ENCODE measurements at places on chromosomes 7 and 10.
A peak's percentile ranks its signal among the peaks of the same experiment; 100 is the strongest.

DNA sequence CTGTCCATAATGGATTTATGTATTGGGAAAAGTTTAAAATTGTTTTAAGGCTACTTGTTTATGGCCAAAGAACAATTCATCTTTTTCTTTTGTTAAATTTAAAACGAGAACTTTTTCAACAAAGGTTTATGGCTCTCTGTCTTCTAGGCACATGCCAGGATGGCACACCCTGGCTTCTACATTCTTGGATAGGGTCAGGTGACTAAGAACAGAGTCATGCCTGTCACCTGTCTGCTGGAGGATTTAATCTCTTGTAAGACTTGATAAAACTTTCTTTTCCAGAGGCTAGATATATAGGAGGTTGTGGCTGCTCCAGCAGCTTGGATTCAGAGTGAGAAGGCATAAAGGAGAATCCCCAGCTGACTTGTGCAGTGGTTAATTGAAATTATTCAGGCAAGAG lies 915.4 kb downstream of the GATA3 start:
- DNase-seq: no peak

GRCh38 chr10:34107626-34108516 lies 707.2 kb downstream of the PARD3 start:
- no peak for DNase-seq

DNA sequence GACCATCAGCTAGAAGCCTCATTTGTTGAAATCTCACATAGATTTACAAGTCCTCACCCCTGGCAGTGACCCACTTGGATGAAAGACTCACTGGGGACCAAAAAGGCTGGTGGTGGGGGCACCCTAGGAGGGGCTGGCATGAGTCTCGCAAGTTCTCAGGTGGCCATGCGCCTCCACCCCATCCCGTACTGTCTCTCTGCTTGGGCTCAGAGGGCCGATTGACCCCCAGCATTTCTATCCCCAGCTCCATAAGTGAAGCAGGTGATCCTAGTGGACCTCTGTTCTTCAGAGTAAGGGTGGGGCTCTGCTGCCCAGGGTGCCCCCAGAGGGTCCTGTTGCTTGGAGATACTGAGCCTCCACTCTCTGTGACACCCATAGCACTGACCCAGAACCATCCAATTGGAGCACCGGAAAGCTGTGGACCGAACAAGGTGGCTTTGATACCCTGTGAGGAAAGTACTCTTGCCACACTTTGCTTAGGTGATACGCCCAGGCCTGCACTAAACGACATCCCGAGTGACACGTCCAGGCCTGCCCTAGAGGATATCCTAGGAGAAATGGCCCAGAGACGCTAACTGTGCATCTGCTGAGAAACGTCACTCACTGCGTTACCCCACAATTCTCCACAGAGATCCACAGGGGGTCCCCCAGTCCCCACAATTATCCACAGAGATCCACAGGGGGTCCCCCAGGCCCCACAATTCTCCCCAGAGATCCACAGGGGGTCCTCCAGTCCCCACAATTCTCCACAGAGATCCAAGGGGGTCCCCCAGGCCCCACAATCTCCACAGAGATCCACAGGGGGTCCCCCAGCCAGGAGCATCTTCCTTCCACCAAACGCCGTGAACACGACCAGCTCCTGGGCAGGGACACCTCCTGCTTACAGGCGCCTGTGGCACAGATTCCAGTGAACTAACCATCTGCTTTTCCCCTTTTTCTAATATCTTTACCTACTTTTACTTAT lies 262.9 kb downstream of the PTPRN2 start:
- no peak for DNase-seq

GRCh38 chr7:135389971-135390370 lies 119.9 kb downstream of the CNOT4 start:
- no peak for DNase-seq

GRCh38 chr10:24355056-24355688 lies 146.2 kb downstream of the KIAA1217 start:
- no peak for DNase-seq

GRCh38 chr7:11341285-11341944 lies 367.7 kb downstream of the PHF14 start:
- no peak for DNase-seq

DNA sequence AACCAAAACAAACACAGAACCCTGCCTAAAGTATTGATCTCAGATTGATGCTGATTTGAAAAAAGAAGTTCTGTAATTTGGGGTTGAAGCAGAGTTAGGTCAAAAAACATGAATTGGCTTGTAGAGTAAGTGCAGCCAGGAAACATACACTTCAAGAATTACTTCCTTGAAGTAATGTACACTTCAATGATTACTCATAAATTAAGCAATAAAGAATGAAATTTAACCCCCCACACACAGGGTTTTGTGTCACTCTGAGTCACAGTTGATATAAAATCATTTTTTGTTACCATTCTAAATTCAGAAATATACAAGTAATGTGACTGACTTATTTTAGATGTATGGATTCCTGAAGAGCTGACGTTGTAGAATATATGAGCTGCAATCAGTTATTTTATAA lies 622.2 kb downstream of the POM121L12 start:
- no peak for DNase-seq

- no peak for DNase-seq
These were observed at the start of gene MUC3A for GRCh38 chr7:100949227-100949932. MUC3A (plus strand) TSS chr7:100949534; CDS start chr7:100949625, 91 bp downstream.

- DNase-seq: no peak
These were observed 1.3 kb upstream of the CCDC136 start for GRCh38 chr7:128790315-128791041.

GRCh38 chr10:126060261-126060931 lies 164.0 kb downstream of the FANK1 start:
- DNase-seq: peak; percentile 67

GRCh38 chr7:132991615-132992587 lies 90.0 kb downstream of the CHCHD3 start:
- DNase-seq: no peak

DNA sequence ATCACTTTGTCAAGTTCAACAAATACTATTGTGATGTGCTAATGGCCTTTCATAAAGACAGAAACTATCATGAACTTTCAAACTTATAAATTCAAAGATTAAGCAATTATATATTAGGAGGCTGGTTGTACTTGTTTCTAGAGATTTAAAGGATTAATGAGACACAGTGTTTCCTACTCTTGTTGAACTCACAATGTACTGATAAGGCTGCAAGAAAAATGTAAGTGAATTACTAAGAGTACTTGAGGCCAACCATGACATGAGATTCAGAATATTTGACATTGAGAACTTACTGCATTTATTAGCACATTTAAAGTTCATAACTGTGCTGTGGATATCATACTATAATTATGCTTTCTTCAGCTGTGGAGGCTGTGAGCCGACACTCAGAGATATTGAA lies 1210.5 kb upstream of the SORCS1 start:
- no peak for DNase-seq

- no peak for DNase-seq
These were observed 2.5 kb downstream of the MCM10 start for GRCh38 chr10:13163859-13164258.

GRCh38 chr10:28890121-28890950 lies 213.0 kb downstream of the BAMBI start:
- no peak for DNase-seq

DNA sequence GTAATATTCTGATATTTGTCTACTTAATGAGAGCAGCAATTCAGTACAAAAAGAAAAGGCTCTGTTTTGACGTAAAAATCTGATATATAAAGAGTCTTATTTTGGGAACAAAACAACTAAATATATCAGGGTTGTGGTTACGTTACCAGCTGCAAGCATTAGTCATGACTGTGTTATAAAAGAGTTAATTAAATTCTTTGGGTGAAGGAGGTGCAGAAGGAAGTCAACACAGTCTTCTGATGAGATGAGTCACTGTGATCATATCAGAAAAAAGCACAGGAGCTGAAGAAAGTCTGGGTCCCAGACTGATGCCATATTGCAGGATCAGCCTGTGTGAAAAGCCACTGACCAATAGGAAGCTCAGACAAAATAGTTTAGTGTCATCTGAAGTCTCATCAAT lies 234.3 kb upstream of the TEX47 start:
- no peak for DNase-seq

GRCh38 chr7:122166275-122166674 lies 22.2 kb upstream of the AASS start:
- DNase-seq: no peak

GRCh38 chr10:131959841-131960240 lies 21.9 kb downstream of the BNIP3 start:
- no peak for DNase-seq

GRCh38 chr10:58467931-58468635 lies 44.6 kb upstream of the BICC1 start:
- no peak for DNase-seq

DNA sequence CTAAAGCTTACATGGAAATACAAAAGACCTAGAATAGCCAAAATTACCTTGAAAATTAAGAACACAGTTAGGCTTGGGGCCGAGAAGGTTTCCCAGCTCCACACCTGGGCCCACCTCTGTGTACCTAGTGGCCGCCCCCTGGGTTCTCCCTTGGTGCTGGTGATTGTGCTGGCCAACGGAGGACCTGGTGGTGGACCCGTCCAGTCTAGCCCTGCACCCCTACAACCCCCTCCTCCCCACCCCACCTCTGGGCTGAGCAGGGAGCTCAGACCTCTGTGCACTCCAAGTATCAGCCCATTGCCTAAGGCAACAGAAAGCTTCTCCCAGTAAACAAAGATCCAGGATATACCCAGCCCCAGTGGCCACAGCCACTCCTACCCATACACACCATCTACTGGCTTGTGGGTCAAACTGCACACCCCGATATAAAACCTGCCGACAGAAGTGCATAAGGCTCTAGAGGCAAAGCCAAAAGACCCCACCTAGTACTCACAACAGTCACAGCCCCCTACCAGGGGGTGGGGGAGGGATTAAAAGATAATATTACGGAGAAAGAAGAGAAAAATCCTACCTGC lies 105.0 kb upstream of the DIP2C start:
- DNase-seq: no peak

GRCh38 chr10:86367152-86367951 lies 757 bp upstream of the GRID1 start:
- DNase-seq: no peak

DNA sequence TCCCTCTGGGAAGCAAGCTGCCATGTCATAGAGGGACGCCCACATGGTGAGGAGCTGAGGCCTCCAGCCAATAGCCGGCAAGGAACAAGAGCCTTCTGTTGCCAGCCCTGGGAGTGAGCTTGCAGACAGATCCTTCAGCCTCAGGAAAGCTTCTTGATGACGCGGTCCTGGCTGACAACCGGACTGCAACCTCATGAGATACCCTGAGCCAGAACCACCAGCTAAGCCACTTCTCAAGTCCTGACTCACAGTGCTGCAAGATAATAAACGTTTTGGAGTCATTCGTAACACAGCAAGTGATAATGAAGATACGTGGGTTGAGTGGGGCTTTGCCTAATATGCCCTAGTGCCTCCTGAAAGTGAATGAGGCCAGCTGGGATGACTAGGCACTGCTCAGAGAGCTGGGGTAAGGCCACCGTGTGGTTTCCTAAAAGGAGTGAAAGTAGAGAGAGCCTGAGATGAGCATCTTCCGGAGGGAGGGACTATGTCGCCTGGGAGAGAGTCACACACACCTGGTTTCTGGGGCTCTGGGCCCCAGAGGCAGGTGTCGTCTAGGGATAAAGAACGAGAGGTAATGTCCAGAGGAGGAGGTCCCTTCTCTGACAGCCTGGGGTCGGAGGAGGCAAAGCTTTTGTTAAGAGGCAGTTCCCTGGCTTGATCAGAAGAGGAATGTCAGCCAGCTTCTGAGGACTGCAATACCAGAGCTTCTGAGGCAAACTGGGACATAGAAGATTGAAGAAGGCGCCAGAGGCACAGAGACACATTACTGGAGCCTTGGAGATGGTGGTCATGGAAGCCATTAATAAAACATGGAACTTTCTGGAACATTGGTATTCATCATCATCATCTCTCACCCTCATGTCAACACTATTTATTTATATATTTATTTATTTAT lies 53.6 kb downstream of the PYROXD2 start:
- peak; percentile 100 for DNase-seq

DNA sequence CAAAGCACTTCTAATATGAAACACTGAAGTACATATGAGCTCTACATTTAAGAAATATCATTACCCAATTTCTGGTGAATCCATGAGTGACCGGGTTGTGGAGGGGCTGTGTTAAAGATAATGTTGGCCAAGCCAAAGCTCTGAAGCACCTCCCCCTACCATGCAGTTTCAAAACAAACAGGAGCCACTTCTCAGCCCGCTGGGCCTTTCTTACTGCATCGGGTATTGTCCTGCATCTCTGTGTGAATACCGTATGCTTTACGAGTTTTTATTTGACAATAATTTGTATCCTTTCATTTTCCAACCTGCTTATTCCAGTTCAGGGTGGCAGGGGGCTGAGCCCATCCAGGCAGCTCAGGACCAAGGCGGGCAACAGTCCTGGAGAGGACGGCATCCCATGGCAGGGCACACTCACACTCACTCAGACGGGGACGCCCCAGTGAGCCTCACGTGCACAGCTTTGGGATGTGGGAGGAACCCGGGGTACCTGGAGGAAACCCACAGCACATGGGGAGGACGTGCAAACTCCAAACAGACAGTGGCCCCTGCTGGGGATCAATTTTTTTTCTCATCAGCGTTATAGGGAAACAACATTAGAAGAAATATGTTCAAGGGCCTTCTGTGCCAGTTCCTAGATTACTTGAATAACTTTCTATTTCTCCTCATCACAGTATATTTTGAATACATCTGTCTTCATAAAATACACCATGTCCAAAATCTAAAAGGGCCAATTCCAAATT lies 1.9 kb downstream of the RNF32 start:
- no peak for DNase-seq

DNA sequence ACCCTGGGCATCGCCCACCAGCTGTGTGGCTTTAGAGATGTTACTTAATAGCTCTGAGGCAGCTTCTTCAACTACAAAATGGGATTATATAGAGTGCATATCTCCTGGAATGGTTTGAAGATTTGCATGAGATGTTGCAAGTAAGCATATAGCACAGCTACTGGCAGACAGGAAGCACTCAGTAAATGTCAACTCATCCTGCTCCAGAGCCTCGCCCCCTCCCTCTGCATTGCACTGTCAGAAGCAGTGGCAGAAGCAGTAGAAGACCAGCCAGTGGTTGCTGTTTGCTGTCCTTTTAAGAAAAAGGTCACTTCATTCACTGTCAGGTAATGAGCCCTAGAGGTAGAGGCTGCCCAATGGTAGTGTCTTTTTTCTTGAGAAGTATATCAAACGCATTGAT lies 180.0 kb upstream of the GHITM start:
- no peak for DNase-seq

GRCh38 chr7:107045195-107045960 lies 873 bp downstream of the PRKAR2B start:
- DNase-seq: no peak

DNA sequence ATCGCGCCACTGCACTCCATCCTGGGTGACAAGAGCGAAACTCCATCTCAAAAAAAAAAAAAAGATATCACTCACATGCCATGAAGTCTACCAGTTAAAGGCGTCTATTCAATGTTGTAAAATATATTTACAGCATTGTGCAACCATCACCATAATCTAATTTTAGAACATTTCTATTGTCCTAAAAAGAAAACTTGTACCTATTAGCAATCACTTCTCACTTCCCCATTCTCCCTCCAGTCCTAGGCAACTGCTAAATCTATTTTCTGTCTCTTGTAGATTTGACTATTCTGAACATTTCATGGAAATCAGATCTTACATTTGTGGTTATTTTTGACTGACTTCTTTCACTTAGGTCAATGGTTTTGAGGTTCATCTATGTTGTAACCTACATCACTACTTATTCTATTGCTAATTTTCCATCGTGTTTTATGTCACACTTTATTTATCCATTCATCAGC lies 25.2 kb upstream of the OTUD1 start:
- no peak for DNase-seq
